ENCODE measurements at places on chromosomes 12 and 14.
A peak's percentile ranks its signal among the peaks of the same experiment; 100 is the strongest.

- H3K4me3 ChIP-seq = no peak overlapping the region
- H3K27ac ChIP-seq = no peak overlapping the region
- no peaks in the 10 kb centered on the region for H3K36me3 ChIP-seq
- no peak for DNase-seq
- H3K4me1 ChIP-seq = peaks cover 1% of the 10 kb centered on the region
These were observed 238.9 kb downstream of the PHLDA1 start for GRCh38 chr12:75792687-75793086.

DNA sequence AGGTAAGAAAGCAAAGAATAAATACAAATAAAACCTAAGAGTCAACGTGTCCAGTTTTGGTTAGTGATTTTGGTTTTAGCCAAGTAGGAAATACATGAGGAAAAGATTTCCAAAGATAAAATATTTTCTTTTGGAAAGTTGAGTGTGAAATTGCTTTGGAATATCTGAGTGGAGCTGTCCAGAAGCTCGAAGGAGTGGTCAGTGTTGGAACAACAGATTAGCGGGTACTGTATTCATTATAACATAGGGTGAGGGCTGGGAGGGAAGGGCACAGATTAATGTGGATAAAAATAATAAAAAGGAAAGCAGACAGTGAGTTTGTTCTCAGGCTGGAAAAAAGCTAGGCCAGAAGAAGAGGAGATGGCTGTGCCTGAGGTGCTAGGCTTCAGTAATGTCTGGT lies 101.5 kb upstream of the SLCO1C1 start:
- no peak overlapping the region for H3K4me3 ChIP-seq
- no peak for DNase-seq
- no peaks in the 10 kb centered on the region for H3K36me3 ChIP-seq

GRCh38 chr14:35934499-35934898 lies 108.4 kb downstream of the BRMS1L start:
- H3K4me3 ChIP-seq = peak overlapping the region; percentile 34
- H3K27me3 ChIP-seq = peaks cover 13% of the 10 kb centered on the region
- no peak for DNase-seq
- peak overlapping the region; percentile 49 for H3K27ac ChIP-seq
- H3K4me1 ChIP-seq = peaks cover 40% of the 10 kb centered on the region
- H3K36me3 ChIP-seq = no peaks in the 10 kb centered on the region

DNA sequence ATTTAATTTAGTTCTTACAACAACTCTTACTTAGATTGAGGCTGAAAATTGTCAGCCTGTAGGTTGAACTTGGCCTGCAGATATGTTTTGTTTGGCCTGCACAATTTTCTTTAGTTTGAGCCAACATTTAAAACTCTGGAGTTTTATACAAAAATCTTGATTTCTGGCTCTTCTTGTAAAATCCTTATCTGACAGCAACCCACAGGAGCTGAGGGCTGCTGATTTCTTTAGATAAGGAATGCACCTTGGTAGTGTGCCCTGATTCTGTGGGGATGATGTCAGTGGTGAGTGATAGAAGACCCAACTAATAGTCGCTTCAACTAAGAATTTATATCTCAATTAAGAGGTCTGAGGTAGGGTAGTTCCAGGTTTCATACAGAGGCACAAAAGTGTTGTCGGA lies 49.5 kb downstream of the SOCS2 start:
- no peak overlapping the region for H3K27ac ChIP-seq
- H3K4me1 ChIP-seq = no peaks in the 10 kb centered on the region
- no peak overlapping the region for H3K4me3 ChIP-seq
- H3K27me3 ChIP-seq = peaks cover 2% of the 10 kb centered on the region

DNA sequence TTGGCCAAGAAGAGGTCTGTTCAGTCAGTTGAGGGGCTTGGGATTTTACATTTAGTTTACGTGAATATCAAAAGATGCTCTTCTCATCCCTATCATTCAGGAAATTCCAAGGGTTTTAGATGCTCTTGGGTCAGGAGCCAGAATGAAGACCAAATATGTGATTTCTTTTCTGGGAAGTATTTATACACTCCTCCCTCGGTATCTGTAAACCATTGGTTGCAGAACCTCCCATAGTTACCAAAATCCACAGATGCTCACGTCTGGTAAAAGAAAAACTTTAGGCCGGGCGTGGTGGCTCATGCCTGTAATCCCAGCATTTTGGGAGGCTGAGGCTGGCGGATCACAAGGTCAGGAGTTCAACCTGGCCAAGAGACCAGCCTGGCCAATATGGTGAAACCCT lies 75.9 kb downstream of the TNFAIP2 start:
- no peak overlapping the region for H3K4me3 ChIP-seq
- H3K27me3 ChIP-seq = peaks cover 2% of the 10 kb centered on the region
- H3K27ac ChIP-seq = no peak overlapping the region
- DNase-seq = no peak

GRCh38 chr12:2276288-2277033 lies 223.7 kb downstream of the CACNA1C start:
- no peaks in the 10 kb centered on the region for H3K27me3 ChIP-seq
- DNase-seq = no peak
- H3K36me3 ChIP-seq = no peaks in the 10 kb centered on the region
- H3K4me3 ChIP-seq = no peak overlapping the region

DNA sequence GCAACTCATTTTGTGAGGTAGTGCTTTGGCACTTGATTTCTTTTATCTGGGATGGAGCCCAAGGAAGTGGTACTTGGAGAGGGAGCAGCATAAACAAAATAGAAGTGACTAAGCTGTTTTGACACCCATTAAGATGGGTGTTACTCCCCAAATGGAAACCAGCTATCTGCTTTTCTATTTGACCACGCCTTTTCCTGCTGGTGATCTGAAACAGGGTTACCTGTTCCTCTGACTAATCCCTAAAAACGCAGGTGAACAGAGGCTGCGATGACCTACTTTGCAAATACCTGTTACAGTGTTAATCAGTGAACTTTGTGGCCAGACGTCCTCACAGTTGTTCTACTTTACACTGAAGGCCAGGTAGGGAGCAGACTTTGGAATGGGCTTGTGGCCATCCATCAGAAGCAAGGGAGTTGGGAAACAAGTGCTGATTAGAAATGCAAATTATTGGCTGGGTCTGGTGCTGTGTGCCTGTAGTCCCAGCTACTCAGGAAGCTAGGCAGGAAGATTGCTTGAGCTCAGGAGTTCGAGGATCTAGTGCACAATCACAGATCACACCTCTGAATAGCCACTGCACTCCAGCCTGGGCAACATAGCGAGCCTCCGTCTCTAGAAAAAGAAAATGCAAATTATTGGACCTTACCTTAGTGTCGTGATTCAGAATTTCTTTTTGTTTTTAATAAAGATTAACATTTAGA lies 58.3 kb upstream of the HECTD1 start:
- no peaks in the 10 kb centered on the region for H3K4me1 ChIP-seq
- H3K27me3 ChIP-seq = no peaks in the 10 kb centered on the region
- DNase-seq = no peak

GRCh38 chr14:99908653-99909250 lies 115.5 kb downstream of the EML1 start:
- H3K27me3 ChIP-seq = peaks cover 8% of the 10 kb centered on the region
- no peaks in the 10 kb centered on the region for H3K4me1 ChIP-seq
- no peak overlapping the region for H3K4me3 ChIP-seq
- H3K36me3 ChIP-seq = no peaks in the 10 kb centered on the region

All from T-helper 2 cell treated with Interferon-gamma antibody and Interleukin-4, amounts not matched to agents 5 μg/mL and 100 μg/mL, for 36 hours (primary cell).